ENCODE measurements at places on chromosomes 6 and 20.
A peak's percentile ranks its signal among the peaks of the same experiment; 100 is the strongest.

DNA sequence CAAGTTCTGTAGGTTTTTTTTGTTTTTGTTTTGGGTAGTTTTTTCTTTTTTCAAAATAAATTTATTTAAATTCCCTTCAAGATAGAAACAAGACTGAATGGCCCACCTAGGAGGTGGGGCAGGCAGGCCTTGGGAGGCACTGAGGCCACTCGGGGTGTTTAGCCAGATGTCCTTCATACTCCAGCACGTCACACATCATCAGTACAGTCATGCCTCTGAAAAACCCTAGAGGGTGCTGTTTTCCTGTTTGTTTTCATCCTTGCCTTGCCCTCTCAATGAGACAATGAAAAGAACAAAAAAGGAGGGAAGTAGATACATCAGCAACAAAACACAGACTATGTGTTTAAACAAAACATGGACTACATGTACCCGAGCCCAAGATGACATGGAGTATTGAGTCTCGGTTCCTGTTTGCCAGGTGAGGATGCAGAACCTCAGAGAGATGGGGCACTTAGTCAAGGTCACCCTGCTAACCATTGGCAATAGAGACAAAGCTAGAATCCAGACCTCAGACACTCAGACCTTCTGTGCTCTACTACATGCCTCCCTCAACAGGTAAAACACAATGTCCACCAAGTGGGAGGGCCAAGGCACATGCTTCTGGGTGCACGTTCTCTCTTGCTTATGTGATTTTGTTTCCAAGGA, 26.8 kb upstream of the CLIC5 start:
- DNase-seq = peak; percentile 63

DNA sequence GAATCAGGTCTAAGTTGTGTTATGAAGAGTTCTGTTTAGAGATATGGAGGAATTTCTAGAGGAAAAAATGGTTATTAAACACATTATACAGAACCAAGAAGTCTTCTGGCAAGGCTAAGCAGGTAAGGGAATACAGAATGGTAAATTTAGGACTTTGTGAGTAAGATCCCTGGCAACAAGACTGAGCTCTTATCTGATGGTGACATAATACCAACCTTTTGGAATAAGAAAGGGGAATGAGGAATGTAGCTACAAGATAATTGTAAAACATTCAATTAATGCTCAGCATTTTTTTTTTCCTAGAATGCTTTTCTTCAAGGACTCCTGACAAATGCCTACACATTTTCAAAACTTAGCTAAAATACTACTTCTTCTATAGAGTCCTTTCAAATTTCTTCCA, 51.8 kb downstream of the CYB5R4 start:
- no peak for DNase-seq

- no peak for DNase-seq
Observed at GRCh38 chr6:118630067-118630466, 21.3 kb downstream of the CEP85L start.

DNA sequence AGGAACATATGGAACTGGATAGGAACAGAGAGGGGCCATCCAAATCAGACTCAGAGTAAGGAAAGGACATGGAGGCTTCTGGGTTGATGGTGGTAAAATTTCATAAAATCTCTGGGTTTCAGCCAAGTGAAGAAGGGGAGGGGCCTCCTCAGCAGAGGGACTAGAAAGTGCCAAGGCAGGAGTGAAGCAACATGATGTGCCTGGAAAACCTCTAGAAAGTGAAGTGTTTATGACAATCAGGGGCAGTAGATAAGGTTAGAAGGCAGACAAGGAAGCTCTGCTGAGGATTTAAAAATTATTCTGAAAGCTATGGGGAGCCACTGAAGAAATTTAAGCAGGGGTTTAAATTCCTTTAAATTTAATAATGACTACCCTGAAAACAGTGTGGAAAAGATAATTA, 126.0 kb upstream of the TENT5A start:
- DNase-seq = no peak

- no peak for DNase-seq
Observed at GRCh38 chr6:11645016-11645415, 107.5 kb downstream of the TMEM170B start.

- no peak for DNase-seq
Observed at GRCh38 chr20:13922241-13922640, 68.2 kb downstream of the SEL1L2 start.

All from SK-MEL-5 (cell line).